M059J (cell line): ENCODE measurements at places on chromosomes 12 and 14.

DNA sequence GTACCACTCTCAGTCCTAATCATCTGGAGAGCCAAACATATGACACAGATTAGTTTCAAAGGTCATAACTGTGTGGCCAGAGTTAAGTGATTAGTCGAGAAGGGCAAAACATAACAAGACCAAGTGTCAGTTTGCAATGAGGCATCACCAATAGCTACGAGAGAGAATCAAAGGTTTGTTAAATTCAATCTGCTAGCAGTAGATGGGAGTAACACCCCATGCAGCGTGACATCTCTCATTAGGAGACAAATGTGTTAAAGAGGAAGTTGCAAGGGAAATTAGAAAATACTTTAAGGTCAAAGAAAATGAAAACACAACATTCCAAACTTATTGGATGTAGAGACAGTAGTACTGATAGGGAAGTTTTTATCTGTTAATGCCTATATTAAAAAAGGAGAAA is 135.7 kb upstream of the SYT10 start:
- no peak for DNase-seq

GRCh38 chr12:46395388-46395787 is 22.8 kb upstream of the SLC38A2 start:
- DNase-seq, result no peak

DNA sequence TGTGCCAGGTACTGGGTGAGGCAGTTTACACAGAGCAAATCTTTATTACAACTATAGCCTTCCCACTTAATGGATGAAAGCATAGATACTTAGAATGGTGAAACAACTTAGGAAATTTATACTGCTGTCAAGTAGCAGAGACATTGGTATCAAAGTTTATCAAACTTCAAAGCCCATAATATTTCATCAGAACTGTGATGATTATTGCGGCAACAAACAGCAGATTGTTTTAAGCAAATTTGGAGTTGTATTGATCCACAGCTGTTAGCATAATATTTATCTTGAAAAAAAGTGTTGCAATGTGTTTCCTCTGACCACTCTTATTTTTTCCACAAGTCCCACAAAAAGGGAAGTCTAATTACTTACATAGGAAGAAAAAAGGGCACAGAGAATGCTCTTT is 2.0 kb upstream of the SLCO1B3 start:
- DNase-seq, result no peak

DNA sequence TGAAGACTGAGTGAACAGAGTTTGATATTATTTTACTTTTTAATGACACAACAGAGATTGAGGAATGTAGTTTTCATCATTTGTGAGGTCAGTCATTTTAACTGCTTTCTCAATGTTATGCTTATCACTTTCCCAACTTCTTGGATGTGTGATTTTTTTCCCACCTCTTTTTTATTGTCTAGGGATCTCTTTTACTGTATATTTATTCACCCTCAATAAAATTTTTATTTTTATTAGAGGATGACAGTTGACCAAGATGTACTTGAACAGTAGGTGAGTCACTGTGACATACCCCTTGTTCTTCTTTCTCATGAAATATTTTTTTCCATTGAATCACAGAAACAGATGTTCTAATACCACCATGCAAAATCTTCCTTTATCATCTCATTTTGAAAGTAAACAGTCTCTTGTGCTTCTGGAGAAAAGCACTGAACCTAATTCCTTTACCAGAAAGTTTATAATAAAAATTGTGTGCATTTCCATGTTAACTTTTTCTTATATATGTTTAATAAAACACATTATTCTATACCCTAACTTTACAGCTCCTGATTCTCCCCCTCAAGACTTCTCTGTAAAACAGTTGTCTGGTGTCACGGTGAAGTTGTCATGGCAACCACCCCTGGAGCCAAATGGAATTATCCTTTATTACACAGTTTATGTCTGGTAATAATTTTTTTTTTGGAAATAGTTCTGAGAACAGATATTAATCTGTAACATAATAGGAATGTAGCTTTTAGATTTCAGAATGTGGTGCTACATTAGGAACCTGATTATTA is 65.9 kb downstream of the PTPRQ start:
- DNase-seq, result peak; percentile 73

DNA sequence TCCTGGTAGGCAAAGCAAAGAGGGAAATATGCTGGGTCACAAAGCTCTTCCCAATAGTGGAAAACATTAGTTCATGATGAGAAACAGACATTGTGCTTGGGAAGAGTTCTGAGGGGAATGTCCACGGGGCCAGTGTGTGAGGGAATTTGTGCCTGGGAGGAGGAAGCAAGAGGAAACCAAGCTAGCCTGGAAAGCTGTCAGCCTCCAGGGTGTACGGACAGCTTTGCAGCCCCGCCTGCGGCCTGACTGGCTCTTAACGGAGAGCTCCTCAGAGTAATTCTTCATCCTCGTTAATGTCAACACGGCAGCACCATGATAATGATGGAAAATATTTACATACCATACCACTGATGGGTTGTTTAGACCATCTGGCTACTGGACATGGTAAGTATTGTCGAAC is 32.4 kb downstream of the PITPNM2 start:
- no peak for DNase-seq

DNA sequence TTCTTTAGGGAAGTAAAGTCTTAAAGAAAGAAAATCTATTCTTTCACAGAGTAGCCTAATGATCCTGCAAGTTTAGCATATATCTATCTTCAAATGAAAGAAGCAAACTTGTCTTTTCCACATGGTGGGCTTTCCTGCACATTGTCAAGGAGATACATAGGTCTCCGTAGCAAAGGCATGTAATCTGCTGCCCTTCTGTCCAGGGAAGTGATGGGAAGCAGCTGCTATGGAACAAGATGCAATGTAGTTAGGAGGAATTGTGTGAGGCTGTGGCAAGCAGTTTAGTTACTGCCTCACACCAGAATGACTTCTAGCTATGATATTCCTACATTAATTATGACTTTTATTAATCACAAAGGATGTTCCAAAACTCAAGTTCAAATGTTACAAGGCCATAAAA is 174.4 kb downstream of the PDZRN4 start:
- DNase-seq, result no peak

GRCh38 chr12:114668886-114669288 is 15.1 kb downstream of the TBX3 start:
- no peak for DNase-seq

GRCh38 chr14:51774209-51774608 is 86.2 kb upstream of the GNG2 start:
- DNase-seq, result no peak
